ENCODE measurements at places on chromosomes 4 and X.

GRCh38 chr4:13836946-13837912, 209.7 kb upstream of the BOD1L1 start:
- DNase-seq = no peak

DNA sequence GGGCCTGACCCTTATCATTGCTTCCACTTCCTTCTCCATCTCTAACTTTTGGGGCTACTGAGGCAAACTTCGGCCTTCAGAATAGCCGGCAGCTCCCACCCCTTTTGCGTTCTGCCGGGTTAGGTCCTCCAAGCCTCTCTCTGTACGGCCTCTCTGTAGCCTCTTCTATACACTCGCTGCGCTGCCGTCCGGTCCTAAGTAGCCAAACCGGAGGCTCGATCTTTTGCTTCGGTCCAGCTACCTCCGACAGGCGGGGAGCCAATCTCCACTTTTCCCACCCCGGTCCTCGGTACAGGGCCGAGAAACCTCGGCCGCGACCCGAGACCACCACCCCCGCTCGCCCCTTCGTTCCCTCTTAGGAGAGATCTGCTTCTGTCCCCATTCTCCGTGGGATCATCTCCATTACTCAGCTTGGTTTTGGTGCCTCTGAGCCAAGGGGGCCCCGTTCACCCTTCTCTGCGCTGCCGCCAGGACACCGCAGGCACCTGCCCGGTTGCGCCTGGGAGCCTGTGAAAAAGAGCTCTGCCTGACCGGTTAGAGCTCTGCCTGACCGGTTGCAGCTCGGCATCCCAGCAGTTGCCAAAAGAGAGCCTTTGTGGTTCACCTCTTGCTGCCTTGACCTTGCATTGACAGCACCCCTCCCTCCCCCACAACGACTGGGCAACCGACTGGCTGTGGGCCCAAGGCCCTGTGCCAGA, 1.0 kb upstream of the HTR2C start:
- DNase-seq = no peak

DNA sequence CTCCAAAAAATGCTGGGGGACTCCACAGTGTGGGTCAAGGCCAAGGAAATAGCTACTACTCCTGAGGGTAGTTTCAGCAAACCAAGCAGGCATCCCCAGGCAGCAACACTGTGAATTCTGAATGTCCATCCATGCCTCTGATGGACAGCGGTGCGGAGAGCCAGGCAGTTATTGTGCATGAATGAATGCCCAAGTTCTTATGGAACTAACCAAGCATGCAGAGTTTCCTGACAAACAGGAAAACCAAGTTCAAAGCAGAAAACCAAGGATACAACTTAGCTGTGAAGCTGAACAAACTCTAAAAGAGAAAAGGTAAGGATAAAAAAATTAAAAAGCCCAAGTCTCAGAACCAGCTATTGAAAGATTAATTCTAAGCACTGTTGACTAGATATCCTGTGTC, 642.6 kb upstream of the HS3ST1 start:
- DNase-seq = no peak

- no peak for DNase-seq
Observed at GRCh38 chr4:164765833-164766232, 11.9 kb downstream of the SMIM31 start.

DNA sequence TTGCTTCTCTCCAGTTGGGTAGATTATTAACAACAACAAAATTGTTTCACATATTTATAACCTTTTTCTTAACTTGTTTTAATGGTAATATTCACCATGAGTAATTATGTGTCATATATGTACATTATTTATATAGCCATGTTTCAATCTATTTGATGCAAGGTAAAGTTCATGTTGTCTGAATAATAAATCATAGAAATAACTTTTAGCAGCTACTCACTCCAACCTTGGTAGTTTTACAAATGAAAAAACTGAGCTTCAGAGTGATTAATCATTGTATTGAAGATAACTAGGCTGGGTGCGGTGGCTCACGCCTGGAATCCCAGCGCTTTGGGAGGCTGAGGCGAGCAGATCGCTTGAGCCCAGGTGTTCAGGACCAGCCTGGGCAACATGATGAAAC, 46.0 kb downstream of the TMA16 start:
- DNase-seq = no peak

GRCh38 chr4:121375262-121375661, 5.6 kb downstream of the QRFPR start:
- DNase-seq = no peak

GRCh38 chr4:6362243-6362885, 92.7 kb downstream of the WFS1 start:
- no peak for DNase-seq

DNA sequence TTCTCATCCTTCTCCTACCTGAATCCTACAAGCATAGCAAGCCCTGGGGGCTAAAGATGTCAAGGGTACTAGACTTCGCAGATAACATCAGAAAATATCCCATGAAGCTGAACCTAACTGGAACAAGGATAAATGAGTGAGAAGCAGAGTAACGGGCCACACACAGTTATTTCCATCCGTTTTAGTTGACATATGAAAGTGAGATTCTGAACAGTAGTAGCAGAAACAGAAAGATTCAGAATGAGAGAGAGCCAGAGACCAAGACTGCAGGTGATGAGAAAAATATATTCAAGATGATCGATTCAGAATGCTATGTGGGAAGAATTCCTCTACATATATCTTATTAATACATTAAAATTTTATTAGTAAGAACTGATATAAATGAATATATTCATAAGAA, 165.1 kb downstream of the TSPAN5 start:
- no peak for DNase-seq

GRCh38 chr4:110808351-110808878, 185.5 kb upstream of the PITX2 start:
- no peak for DNase-seq

DNA sequence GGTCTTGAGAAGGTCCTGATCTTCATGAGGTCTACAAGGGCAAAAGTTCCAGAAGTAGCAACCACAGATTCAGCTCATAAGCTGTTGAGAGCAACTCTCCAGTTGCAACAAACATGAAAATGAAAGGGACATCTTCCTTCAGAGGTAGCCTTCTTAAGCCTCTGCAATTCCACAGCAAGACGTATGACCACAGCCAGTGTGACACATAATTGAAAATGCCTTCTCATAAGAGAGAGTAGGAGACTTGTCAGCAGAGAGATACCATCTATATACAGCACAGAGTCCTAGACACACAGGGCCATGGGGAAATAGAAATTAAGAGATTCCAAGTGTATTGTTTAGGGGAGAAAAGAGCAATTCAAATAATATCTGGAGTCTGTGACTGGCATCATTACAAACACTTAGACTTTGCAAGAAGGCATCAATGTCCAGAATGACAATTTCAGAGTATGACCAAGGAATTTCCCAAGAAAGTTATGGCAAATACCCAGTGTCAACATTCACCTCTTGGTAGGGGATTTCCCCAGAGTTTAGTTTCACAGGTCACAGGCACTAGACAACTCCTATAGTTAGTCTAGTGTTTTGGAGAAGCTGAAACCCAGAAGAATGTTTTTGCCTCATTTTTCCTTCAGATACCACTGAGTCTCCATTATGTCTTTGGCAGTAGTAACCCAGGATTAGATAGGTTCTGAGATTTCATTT, 340.3 kb downstream of the ZNF674 start:
- no peak for DNase-seq

GRCh38 chr4:110589297-110589696, 33.6 kb downstream of the PITX2 start:
- no peak for DNase-seq

DNA sequence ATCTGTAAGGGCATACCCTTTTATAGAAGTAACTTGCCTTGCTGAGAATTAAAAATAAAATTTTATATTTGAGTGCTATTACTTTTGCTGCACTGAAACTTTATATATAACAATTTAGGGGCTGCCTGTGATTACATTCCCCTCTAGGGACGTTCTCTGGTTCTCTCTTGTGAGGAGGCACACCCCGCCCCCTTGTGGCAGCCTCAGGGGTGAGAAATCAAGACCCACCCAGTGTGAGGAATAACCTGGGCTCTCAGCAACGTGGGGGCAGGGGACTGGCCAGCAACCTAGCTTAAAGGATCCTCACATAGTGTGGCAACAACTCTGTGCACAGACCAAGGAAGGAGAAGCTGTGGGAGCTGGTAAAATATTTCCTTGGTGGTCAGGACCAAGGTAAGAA, 43.7 kb downstream of the MAGEA9 start:
- DNase-seq = peak; percentile 38

DNA sequence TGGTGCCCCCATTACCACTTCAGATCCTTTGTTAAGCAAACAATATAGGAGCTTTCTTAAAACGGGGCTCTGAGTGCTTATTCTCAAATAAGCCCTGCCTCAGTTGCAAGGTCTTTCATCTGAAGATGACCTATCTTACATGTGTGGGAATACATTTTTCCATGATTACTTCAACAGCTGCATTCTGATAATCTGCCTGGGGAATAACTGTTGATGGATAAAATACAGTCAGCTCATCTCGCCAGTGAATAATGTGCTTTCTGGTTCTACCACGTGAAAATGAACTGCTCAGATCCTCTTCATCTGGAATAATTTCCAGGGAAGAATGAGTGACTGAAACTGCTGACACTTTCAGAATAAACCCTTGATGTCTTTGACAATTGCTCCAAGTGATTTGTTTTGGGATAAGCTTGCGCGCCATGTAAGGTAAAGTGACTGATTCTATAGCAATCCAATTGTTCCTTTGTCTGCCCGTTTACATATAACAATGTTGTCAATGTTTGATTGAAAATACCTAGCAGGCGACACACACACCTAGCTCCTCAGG, 161.3 kb downstream of the RTL9 start:
- no peak for DNase-seq

GRCh38 chrX:56385336-56385735, 153.2 kb downstream of the KLF8 start:
- no peak for DNase-seq

GRCh38 chr4:7359400-7360062, 75.2 kb downstream of the PSAPL1 start:
- no peak for DNase-seq

GRCh38 chr4:155640751-155641150, 25.9 kb upstream of the GUCY1A1 start:
- no peak for DNase-seq

GRCh38 chr4:99323756-99324155, 2.6 kb upstream of the ADH1B start:
- no peak for DNase-seq

- no peak for DNase-seq
Observed at GRCh38 chrX:17692709-17693346, 44.5 kb upstream of the SCML1 start.

DNA sequence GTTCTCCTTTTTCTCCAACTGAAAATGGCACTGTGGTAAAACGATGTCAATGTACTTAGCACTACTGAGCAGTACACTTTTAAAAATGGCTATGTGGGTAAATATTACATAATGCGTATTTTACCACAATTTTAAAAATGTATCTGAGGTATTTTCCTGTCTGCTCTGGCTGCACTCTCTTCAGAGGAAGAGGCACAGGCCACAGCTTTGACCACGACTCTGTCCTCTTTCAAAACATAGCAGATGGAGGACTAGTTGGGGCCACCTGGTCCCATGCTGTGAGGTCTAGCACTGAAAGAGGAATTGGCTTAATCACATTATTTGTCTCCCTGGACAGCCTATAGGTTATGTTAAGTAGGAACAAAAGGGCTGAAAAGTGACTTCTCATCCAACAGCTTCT, 5.2 kb downstream of the KCNE5 start:
- DNase-seq = no peak

DNA sequence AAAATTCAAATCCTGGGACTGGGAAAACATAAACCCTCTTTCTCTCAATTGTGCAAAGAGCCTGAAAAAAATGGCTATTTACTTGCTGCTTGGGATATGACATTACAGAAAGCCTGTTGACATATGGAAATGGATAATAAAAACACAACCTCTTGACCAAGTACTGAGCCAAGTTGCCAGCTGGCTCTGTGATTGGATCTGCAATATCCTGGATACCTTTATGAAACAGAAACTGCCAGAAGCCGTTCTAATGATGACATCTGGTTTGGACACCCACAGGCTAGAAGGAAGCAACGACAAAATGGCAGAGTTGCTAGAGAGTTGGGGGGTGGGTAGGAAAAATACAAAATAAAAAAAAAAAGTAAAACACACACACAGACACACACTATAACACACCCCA, 481.4 kb downstream of the FAT4 start:
- no peak for DNase-seq

GRCh38 chrX:39459952-39460351, 637.8 kb downstream of the BCOR start:
- no peak for DNase-seq

DNA sequence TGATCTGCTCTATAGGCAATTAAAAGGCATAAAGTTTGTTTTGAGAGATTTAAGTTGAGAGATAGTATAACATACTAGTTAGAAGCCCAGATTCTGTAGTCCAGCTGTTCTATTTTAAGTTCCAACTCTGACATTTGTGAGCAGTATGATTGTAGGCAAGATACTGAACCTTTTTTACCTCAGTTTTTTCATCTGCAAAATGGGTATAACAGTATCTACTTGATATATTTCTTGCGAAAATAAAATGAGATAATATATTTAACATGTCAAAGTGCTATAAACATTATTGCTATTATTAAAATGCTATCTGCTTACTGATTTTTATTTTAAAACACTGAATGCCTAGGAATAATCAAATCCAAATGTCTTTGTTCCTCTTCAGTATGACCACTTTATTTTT, 19.2 kb downstream of the TMPRSS11F start:
- no peak for DNase-seq

DNA sequence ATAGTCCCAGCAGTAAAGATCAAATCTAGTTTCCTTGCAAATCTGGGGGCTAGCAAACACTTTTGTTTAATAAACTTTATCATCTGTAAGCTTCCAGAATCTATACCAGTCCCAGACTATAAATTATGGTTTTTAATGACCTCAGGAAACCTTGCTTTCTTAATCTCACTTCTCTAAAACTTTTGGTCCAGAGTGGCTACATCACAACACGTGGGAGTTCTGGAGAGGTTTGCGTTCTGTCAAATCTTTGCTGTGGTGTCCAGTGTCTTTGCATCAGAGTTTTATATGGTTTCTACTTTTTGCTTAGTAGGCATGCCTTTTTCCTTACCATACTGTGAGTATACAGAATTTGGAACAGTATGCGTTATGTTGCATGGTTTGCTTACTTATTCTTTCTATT, 193.9 kb downstream of the ANK2 start:
- no peak for DNase-seq

DNA sequence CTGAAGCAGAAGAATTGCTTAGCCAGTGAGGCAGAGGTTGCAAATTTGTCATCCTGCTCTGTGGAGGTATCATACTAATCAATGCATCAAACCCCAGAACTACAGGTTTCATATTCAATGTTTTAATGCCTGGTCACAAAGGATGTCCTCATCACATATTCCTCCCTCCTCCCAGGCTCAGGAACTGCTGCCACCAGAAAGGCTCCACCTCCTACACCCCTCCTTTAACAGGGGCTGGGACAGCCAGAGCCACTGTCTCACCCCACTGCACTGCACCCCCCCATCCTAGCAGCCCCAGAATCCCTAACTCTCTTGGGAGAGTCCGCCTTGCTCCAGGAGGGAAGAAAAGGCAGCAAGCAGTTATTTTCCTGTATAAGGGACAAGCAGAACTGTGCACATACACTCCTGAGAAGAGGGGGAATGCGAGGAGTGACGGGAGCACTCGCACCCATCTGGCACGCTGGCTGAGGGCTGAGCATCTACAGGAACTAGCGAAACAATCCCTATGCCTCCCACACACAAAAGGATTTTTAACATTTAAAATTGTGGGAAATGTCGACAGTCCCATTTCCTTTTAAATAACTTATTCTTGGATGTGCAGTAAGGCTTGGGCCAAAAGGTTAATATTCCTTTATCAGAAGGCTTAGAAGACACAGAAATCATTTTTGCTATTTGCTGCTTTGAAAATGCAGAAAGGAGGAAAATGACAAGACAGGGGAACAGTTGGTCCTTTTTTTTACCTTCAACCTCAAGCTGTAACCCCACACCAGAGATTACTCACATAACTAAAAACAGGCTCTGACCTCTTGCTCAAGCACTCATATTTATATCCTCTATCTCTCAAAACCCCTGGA, 27.8 kb downstream of the CD99L2 start:
- no peak for DNase-seq
